NCI-H2171 treated with DMSO at 0.1 percent for 48 hours (cell line): ENCODE measurements at places on chromosomes 7 and 10.
A peak's percentile ranks its signal among the peaks of the same experiment; 100 is the strongest.

DNA sequence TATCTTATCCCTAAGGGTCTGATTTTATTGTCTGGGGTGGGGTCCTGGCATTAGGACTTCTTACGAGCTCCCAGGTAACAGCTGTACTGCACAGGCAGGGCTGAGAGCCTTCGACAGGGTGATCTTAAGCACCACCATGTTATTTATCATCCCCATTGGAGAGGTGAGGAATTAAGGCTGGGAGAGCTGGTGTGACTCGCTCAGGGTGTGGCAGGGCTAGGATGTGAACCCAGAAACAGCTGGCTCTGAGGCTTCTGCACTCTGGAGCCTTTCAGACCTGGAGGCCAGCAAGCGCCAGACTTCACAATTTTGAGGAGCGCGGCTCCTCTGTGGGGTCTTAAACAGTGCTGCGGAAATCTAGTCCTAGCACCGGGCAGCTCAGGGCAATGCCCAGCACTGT lies 27.4 kb upstream of the NDST2 start:
- no peak for DNase-seq

DNA sequence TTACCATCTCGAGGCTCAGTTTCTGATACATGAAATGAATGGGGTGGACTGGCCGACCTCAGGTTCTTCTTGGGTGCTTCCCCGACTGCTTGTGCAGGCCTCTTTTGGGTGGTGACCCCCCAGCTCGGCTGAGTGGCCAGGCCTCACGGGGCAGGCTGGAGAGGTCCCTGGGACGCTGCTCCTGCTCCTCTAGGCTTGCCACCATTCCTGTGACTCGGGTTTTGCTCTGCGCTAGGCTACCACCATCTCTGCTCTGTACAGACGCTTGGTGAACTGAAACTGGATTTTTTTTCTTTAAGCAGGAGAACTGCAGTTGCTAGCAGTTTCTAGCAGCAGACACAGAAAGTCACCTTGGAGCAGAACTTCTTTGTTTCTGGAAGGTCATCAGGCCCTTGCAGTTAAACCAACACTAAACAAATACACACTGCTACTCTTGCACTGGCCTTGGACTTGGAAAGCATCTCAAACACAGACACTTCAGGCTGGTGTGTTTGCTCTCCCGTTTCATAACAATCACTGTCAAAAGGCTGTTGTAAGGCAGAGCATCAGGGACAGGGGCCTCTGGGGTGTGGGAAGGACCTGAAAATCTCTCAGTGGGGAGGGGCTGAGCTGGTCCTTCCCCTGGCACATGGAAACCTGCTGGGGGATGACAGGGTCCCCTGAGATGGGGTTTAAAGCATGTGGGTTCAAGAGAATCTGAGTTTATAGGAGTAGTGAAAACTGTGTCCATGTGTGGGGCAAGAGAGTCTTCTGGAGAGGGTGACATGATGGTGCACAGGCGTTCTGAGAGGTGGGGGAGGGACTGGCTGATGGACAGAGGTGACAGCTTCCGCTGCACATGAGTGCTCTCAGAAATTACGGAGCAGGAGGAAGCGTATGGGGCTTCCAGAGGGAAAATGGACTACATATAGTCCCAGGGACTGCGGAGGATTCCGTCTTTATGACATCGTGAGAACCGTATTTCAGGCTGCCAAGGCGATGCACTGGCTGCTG lies 35.0 kb upstream of the GIMAP8 start:
- no peak for DNase-seq

DNA sequence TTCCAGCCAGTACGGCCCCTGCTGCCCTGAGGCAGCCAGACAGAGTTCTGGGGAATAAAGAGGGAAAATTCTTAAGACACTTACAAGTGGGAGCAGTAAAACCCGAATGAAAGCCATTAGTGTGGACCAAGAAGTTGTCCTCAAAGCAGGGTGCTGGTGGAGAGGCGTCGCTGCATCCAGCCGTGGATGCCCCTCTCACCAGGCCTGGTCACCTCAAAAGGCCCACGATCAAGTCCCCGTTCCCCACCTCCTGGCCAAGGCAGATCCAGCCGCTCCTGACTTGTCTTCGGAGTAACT lies 656 bp downstream of the VSTM4 start:
- no peak for DNase-seq

- no peak for DNase-seq
Observed at GRCh38 chr7:148735141-148735540, 36.4 kb downstream of the CUL1 start.

- DNase-seq, result no peak
Observed at GRCh38 chr10:133127291-133128125, 32.5 kb upstream of the KNDC1 start.

GRCh38 chr7:28890137-28890536 lies 68.0 kb downstream of the TRIL start:
- no peak for DNase-seq

GRCh38 chr7:151818674-151819519 lies 58.0 kb downstream of the PRKAG2 start:
- peak; percentile 17 for DNase-seq

- peak; percentile 69 for DNase-seq
Observed at GRCh38 chr7:95723583-95724180, 48.7 kb upstream of the DYNC1I1 start.

DNA sequence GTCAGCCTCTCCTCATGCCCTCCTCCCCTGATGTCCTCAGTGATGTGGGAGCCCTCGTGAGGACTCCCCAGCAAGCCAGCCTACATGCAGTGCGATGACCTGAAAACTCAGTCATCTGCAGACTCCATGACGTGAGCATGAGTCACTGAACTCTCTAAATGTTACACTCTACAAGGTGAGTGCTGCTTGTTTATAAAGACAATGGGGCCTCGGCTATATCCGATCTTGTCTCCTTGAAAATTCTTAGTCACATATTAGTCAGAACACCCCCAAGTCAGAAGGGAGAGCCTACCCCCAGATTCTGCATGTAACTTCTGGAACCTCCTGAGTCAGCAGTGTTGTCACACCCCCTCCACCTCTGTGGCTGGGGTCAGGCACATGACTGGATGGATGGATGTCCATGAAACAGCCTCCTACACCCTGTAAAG lies 673.8 kb downstream of the INHBA start:
- DNase-seq, result no peak

- DNase-seq, result no peak
Observed at GRCh38 chr10:18333621-18334020, 193.4 kb downstream of the CACNB2 start.

- no peak for DNase-seq
Observed at GRCh38 chr10:100887761-100888296, 24.9 kb upstream of the SLF2 start.

DNA sequence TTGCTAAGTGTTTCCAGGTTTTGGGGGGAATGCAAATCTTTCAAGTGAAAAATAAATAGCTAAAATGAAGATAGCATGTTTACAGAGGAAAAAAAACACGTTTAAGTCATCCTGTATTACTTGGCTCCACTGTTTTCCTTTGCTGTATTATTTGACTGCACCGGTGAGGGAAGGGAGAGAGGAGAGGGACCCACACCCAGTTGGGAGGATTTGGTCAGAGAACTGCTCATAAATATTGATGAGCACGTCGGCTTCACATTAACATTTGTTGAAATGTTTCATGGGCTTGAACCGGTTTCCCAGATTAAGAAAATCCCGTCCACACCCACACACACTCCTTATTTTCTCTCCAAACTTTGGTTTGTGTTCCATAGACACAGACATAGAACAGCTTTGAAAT lies 493.8 kb upstream of the MGMT start:
- DNase-seq, result no peak

DNA sequence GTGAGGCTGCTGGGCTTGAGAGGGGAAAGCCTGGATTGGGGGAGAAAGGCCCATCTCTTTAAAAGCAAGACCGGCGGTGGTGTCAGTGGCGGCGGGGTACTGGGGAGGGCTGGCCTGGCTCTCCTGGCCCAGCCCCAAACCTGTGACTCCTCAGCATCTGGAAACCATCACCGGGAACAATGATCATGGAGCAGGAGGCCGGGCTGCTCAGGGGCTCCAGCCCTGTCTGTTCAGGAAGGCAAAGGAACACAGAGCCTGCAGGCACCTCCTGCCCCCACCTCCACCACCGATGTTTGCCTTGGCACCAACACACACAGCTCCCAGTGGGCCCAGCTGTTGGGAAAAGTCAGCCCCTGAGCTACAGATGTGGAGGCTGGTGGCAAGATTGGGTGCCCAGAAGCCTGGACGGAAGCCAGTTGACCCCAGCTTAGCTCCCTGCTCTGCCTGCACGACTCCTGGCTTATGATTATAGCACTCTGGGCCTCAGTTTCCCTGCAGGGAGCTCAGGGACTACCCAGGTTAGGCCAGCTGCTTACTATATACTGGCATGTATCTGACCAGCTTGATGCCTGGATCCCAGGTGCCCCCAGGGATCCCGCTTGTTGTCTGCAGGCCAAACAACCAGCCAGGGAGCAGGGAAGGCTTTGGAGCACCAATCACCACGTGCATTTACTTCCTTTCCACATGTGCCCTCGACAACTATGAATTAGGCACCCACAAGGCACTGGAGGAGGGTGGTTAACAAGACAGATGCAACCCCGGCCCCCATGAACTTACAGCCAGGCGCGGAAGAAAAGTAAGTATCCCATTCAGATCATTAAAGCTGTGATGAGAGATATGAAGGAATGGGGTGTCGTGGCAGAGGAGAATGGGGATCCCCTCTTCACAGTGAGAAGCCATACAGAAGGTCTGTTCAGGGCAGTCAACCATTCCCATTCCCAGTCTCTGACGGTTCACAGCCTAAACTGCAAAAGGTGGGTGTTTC lies 37.3 kb downstream of the ZCCHC24 start:
- DNase-seq, result no peak
